GM06990 (cell line): ENCODE measurements at places on chromosomes 2 and 18.

- DNase-seq: no peak
These were observed 176.9 kb downstream of the BCL2 start for GRCh38 chr18:63142594-63143225.

GRCh38 chr2:127525691-127526131 lies 578 bp downstream of the IWS1 start:
- DNase-seq: no peak

- no peak for DNase-seq
These were observed 43.1 kb upstream of the SELENOI start for GRCh38 chr2:26302846-26303245.

DNA sequence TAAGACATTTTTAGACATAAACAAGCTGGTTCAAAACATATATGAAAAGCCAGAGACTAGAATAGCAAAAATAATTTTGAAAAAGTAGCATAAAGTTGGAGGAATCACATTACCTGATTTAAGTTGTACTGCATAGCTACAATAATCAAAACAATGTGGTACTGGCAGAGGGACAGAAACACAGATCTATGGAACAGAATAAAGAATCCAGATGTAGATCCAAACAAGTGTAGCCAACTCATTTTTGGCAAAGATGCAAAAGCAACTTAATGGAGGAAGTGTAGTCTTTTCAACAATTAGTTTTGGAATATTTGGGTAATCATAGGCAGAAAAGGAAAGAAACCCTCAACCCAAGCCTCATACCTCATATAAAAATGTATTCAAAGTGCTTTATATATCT lies 278.7 kb upstream of the ZNF521 start:
- no peak for DNase-seq

- DNase-seq: no peak
These were observed 178.0 kb downstream of the ASXL3 start for GRCh38 chr18:33755931-33756560.
